ENCODE measurements at places on chromosomes 16 and 17.
A peak's percentile ranks its signal among the peaks of the same experiment; 100 is the strongest.

DNA sequence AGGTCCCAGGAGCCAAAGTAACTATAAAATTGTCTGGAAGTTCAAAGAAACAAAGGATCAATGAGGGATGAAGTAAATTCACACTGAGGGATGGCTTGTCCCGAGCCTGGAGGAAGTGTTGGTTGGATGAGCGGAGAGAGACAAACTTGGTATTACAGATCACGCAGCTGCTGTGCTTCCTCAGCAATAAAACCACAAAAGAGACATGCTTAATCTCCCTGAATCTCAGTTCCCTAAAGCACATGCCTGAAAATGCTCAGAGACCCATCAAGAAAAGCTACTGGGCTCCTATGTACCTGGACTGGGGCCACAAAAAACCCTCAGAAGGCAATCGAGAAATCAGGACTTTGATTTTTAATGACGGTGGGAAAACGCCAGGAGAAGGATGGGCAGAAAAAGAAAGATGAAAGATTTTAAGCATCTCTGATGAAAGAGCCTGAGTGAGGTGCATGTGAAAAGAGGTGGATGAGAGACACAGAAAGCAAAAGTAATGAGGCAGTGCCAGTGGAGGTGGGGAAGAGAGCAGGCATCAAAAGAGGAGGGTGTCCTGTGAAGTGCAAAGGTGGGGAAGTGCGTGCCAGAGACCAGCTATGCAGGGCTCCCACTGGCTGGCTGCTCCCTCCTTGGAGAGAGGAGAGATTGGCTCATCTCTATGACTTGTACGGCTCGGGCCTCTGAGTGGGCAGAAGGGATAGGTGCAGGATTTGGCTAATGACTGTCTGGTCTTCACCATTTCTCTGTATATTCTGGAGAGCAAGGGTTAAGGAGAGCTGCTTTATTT lies 143.7 kb downstream of the ABCC12 start:
- no peak for DNase-seq

GRCh38 chr16:27154705-27155521 lies 48.4 kb upstream of the KDM8 start:
- DNase-seq = peak; percentile 23

DNA sequence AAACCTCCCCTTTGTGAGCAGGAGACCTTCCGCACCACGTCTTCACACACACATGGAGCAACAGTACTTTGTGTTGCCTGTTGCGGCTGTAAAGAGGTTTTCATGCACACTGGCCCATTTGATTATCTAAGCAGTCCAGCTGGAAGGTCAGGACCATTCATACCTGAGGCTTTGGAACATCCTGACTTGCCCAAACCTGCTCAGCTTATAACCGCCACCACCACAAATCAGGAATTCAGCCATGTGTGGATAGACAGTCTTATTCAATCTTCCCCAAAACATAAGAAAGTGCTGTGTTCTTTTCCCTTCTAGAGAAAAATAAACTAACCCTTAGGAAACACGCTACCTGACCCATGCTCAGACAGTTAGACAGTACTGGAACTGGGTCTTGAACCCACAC lies 81.6 kb upstream of the XYLT1 start:
- no peak for DNase-seq

GRCh38 chr17:39591958-39592954 lies 15.5 kb downstream of the NEUROD2 start:
- DNase-seq = peak; percentile 45

DNA sequence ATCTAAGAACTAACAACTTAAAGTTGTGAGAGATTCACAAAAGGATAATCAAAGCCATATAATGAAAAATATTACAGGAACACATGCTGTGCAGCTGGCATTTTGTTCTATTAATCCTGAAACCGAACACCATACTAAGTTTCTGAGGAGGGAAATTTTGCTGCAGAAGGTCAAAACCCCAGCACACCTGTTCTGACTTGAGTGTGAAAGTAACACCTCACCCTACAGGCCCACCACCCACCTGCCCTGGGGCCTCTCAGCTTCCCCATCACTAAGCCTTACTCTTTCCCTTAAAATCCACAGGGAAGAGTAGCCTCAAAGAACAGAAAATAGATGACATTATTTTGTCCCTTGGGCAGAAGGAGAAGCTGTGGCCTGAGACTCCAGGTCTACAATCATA lies 44.8 kb downstream of the STAT5A start:
- DNase-seq = no peak

DNA sequence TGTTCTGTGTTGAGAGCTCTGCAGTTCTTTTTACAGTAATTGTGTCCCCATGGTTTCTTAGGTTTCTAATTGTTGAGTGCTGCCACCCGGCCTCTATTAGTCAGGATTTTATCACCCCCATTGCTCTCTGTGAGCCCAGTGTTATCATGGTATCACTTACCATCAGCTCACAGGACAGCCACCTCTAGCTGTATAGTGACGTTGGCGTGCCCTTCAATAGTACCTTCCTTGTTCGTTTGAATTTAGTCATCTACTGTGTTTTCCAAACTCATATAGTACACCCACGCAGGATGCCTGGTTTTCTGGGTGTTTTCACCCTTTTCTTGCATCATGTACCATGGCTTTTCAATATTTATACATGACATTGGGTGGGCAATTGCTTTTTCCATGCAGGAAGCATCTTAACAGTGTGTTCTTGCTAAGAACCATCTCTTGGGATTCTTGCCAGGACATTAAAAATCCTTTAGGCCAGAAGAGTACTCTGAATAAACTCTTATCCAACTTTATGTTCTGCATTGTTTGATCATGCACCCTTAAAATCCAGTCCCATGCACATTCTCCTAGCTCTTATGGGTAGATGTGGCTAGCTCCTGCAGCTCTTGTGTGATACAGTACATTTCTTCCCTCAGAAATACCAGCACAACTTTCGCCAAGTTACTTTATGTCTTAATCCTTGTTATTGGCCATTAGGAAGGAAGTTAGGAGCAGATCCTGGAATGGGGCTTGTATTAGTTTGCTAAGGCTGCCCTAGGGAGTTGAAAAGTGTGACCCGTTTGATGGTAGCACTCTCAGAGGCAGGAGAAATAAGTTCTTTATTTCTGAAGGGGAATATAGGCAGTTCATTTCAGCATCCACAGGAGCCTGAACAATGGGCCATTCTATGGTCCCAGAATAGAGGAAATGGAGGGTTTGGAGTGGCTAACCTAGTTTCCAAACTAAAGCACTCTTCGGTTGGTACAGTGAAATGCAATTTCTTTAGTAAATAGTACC lies 11.3 kb upstream of the ABCA10 start:
- DNase-seq = no peak

- DNase-seq = peak; percentile 87
Measured at GRCh38 chr17:68511671-68512246, 471 bp upstream of the PRKAR1A start.

GRCh38 chr16:65828296-65828695 lies 538.2 kb upstream of the CDH5 start:
- DNase-seq = no peak

- DNase-seq = peak; percentile 87
Measured at GRCh38 chr17:80101011-80101945, at the start of gene GAA. GAA (plus strand) TSS chr17:80101581; CDS start chr17:80104587, 3,006 bp downstream.

DNA sequence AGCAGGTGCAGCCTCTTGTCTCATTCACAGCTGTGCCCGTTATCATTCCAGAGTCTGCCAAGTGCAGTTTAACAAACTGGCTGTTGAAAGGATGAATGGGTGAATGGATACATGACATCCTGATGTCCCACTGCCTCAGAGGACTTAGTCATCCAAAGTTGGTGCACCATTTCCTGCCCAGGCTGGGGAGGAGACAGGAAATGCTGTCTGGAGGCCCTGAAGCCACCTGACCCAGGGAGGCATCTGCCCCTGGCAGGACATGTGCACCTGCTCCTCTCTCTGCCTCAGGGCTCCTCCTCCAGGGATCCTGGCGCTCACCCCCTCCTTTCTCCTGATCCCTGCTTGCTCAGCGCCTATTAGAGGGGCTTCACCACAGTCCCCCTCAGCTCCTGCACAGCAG lies 1.8 kb upstream of the CD300C start:
- no peak for DNase-seq

DNA sequence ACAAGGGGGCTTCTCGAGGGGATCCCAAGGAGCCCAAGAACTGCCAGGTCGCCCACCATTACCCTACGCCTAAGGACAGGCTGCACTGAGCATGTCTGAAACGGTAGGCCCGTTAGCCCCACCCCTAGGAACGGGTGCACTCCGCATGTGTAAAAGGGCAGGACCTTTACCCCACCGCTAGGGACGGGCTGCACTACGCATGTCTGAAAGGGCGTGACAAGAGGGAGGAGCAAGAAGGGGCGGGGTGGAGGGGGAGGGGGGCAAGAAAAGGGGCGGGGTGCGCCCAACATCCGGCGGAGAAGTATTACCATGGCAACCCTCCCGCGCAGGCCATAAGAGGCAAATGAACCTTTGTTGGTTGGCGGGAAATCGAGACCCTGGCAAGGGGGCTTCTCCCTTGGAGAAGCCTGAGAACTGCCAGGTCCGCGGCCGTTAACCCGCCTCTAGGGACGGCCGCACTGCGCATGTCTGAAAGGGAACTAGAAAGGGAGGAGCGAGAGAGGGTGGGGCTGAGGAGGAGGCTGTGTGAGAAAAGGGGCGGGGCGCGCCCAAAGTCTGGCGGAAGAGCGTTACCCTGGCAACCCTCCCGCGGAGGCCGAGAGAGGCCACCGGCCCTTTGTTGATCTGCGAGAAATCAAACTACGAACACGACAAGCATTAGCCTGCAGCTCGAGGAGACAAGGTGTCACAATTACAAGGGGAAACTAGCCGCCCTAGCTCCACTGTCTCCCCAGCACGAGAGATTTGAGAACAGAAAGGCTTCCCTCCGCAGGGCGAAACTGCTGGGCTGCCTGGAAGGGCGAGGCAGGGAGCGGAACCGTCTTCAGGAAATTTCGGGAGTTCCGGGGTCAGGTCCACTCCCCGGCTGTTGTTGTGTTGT lies 2046.8 kb downstream of the TP53TG3F start:
- DNase-seq = peak; percentile 96

- peak; percentile 88 for DNase-seq
Measured at GRCh38 chr16:81238296-81239011, at the start of gene BCO1. BCO1 (plus strand) TSS chr16:81238689; CDS start chr16:81238909, 220 bp downstream.

GRCh38 chr17:45425984-45426413 lies 6.7 kb downstream of the ARHGAP27 start:
- DNase-seq = no peak

DNA sequence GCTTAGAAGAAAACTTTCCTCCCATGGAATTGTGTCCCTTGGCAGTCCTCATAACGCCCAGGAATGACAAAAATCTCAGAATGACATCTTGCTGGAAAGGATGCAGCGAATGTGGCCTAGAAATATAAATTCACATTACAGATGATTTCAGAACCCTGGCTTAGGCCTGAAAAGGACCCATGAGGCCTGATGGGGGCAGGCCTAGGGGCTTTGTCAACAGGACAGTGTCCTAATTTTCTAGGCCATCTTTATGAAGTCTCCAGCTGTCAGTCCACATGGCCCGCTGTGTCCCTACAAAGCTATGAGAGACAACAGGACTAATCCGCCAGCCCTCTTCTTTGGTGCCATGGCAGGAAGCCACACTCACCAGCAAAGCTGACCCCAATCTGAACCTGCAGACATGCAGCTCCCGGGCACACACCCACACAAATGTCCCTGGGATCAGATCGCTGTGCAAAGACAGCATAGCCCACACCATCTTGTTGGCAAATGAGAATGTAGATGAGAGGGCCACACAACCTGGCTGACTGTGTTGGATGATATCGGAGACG lies 40.4 kb upstream of the DNAH17 start:
- no peak for DNase-seq

DNA sequence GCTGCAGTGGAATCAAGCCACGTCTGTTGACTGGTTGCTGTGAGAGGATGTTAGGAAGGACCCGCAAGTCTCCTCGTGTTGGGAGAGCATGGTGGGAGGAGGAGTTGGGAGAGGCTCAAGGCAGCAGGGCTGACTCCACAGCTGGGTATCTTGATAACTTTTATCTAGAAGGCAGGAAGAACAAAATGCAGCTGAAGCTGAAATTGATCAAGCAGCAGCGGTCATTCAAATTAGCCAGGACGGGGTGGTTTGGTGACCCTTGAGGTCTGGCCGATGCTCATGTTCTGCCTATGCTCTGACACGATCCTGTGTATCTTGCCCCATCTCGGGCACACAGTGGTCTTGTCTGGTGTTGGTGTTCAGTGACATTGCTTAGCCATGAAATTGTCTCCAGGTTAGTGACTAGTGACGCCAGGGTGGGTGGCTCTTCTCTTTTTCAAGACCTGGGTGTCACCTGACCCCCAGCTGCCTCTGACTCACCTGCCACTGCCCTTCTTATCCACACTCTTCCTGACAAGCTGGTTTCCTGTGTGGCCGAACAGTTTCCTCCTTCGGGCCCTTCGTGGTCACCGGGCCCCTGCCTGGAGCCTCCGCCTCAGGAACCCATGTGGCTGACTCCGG lies 19.1 kb downstream of the NPTX1 start:
- no peak for DNase-seq

DNA sequence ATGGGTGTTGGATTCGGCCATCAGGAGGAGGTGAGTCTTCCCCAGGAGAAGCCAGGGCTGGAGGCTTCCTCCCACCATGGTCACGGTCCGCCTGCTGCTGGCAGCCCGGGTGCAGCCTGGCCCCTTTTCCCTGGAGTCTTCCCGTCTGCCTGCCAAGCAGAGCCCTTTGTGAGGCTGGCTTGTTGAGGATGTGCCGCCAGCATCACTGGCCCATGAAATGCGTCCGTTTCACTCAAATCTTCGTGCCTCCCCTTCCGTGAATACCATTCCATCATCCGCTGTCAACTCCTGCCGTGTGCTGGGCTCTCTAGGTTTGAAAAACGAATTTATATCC lies 9.6 kb downstream of the VPS4A start:
- DNase-seq = no peak

GRCh38 chr16:71421911-71422310 lies 19.9 kb downstream of the TLE7 start:
- DNase-seq = peak; percentile 10

GRCh38 chr16:57093666-57094564 lies 1.5 kb downstream of the CPNE2 start:
- DNase-seq = no peak

- DNase-seq = peak; percentile 57
Measured at GRCh38 chr17:17849845-17850373, 13.1 kb upstream of the SREBF1 start.

GRCh38 chr16:11870399-11870798 lies 19.1 kb upstream of the RSL1D1 start:
- no peak for DNase-seq

DNA sequence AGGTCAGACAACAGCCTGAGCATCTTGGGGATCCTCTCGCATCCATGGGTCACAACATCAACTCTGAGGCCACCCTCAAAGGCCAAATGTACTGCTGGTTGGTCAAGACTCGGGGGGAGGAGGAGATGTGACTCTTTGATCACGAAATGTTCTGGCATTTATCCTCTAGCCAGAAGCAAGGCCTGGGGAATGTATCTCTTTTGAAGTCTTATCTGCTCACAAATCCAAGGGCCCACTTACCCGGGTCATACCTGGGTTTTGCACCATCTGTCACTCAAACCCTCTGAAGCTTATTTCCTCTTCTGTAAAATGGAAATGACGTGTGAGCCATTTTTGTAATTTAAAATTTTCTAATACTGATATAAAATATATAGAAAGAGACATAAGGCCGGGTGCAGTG lies 13.2 kb downstream of the CA7 start:
- DNase-seq = no peak

DNA sequence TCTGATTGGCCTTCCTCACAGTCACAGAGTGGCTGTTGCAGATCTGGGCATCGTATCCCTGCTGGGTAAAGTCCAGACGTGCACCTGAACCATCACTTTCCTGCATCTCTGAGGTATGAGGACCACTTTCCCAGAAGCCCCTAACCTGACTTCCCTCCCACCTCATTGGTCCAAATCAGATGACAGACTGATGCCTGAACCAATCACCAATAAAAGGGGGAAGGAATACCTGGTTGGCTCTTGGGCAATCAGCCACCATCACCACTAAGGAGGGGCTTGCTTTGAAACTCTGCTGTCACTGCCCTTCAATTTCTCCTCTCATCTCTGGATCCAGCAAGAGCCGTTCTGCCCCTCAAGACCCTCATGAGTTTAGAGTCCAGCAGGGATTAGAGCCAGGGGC lies 13.6 kb upstream of the WFDC1 start:
- no peak for DNase-seq

All from NCI-H146 (cell line).